Stimulated activated CD4-positive, alpha-beta T cell treated with anti-CD3 and anti-CD28 coated beads, Interleukin-1b, Interleukin-23, amount 100 ng/mL, for 1 hour (primary cell): ENCODE measurements at places on chromosomes 11 and 22.

- DNase-seq: no peak
Measured at GRCh38 chr11:32466279-32466915, 31.1 kb upstream of the WT1 start.

- DNase-seq: no peak
Measured at GRCh38 chr11:94997437-94997836, 23.9 kb downstream of the KDM4D start.

DNA sequence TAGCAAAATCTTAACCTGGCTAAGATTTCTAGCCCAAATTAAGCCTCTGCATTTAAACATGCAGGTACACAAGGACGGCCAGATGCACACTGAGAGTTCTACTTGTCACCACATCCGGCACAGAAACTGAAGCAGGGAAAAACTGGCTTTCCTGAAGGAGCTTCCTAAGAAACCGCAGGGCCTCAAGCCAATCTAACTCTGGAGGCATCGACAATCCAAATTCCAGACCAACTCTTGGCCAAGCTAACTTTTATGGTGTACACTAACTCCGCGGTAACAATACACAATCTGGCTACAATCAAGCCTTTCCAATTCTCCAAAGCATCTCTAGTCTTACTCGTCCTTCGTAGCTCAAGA is 1.2 kb downstream of the MSANTD2 start:
- no peak for DNase-seq

DNA sequence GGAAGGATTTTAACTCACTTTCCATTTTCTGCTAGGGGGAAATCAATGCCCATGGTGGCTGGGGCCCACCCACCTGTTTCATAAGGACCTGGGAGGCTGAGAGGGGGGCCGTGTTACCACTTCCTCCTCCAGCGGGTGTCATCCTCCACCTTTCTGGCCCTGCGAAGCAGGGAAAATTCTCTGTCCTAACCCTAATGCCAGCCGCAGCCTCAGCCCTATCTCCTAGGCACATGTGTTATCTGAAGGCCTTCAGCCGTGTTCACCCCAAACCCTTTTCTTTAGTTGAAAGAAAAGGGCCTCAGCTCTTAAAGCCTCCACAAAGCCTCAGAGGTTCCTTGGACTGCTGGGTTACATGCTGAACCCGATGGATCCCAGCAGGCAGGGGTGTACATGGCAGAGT is 55.4 kb upstream of the NECTIN1 start:
- no peak for DNase-seq

- no peak for DNase-seq
Measured at GRCh38 chr22:41009222-41009948, 58.2 kb downstream of the RBX1 start.

GRCh38 chr11:134879931-134880330 is 467.9 kb upstream of the B3GAT1 start:
- no peak for DNase-seq

DNA sequence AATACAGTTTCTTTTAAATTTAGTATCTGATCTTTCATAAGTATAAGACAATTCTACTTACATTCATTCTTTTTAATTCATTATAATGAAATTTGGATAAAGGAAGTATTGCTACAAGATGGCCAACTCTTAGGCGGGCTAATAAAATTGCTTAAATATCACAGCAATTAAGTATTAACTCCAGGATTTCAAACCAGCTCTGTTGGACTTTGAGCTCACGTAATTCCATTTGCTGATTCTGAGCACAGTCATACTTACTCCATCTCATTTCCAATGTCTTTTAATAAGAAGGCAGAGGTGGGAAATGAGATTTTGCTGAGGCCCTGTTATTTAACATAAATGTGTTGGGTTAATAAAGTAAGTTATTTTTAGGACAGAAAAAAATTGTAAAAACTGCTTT is 748.1 kb downstream of the KCNA4 start:
- no peak for DNase-seq

DNA sequence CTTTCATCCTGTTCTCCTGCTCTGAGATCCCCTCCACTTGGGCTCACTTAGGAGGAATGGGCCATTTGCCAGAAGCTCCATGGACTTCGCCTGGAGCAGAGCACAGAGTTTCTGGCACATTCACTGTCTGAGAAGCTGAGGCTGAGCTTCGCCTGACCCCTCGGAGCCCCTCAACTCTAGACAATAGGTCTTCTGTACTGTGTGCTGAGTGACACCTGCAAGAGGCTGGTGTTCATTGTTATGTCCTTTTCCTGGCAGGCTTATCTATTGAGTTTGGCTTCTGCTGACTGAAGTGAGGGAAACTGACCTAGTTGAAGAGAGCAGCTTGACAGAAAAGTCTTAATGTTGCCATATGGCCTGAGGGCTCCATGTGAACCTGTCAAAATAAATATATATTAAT is 124.3 kb downstream of the EHF start:
- no peak for DNase-seq

- DNase-seq: no peak
Measured at GRCh38 chr22:20428496-20429253, 8.9 kb downstream of the SCARF2 start.

DNA sequence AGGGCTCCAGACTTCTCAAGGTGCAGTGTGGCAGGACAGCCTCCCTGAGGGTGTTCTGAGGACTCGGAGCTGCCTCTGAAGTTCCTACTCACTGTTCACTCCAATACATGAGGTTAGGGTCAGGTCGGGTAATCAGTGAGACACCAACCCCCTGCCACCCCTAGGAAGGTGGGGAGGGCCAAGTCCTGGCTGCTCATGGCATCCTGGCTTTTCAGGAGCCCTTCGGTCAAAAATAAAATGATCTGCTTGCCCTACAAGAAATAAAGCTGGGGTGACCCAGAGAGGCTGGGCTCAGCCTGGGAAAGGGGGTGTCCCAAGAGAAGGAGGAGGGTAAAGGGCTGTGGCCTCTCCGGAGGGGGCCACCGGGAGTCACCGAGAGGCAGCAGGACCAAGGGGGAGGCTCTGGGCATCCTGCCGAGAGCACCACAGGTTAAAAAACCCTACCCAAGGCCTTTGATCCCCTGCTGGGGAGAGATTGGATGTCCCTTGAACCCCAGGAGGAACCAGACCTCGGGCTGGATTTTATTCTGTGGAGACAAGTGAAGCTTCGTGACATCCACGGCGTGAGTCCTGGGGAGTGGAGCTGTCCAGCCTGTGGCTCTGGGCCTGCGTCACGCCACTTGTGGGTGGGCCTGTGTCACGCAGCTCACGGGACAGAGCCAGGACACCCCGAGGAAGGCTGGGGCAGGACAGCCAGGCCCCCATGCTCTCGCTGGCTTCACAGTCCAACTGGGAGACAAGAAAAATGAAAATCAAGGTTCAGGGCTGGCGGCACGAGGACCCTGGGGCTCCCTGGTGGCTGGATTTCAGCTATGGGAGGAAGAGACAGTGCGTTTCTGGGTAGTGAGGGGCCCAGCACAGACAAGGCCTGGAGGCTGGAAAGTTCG is 102.2 kb upstream of the FGF3 start:
- DNase-seq: no peak

- no peak for DNase-seq
Measured at GRCh38 chr22:28910569-28911303, 27.4 kb downstream of the ZNRF3 start.

DNA sequence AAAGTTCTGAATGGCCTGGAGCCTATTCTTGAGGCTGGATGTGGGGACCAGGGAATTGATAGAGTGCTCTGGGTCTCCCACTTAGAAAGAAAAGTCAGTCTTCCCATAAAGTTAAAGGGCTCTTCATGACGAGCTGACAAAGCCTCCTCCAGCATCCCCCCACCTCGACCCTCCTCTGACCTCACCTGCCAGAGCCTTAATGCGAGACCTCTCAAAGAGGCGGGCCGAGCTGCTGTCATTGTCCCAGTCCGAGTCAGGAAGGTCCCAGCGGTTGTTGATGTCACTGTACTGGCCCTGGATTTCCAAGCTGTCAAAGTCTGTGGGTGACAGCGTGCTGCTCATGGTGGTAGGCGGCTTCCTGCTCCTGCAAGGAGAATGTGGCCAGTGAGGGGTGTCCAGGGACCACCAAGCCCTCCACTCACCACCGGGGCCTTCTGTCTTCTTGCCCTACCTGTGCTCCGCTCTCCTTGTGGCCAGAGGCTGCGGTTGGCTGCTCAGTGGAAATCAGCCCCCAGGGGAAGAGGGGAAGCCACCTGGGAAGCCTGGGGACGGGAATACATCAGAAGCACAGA is 8.0 kb downstream of the SPTBN2 start:
- no peak for DNase-seq

DNA sequence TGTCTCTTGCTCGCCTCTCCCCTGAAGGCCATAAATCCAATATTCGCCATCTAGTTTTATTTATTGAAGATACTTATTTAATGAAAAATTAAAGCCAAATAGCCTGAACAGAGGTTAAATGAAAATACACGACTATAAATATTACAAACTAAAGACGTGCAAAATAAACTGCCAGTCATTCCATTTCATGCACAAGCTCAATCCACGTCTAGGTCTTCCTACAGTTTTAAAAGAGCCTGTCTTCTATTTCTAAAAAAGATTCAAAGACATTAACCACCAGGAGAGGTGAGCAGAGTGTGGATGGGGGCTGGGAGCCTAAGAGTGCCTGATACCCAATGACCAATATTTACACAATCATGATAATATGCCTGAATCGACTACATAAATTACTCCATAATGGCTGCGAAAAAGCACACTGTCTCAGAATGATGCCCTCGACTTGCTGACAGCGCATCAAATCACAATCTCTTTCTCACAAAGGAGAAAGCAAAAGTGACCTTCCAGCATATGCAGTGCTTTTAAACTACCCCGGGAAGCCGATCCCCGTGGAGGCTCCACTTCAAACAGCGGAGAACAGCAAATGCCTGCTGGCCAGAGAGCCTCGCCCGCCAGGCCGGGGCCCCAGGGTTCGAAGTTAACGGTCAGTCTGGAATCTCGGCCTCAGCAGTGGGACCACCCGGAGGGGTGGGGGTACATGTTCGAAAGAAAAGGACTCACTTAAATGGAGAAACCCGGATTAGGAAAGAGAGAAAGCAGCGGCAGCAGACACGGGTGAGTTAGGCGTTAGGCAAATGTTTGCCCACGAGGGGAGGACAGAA is 1.7 kb downstream of the FCHSD2 start:
- no peak for DNase-seq

DNA sequence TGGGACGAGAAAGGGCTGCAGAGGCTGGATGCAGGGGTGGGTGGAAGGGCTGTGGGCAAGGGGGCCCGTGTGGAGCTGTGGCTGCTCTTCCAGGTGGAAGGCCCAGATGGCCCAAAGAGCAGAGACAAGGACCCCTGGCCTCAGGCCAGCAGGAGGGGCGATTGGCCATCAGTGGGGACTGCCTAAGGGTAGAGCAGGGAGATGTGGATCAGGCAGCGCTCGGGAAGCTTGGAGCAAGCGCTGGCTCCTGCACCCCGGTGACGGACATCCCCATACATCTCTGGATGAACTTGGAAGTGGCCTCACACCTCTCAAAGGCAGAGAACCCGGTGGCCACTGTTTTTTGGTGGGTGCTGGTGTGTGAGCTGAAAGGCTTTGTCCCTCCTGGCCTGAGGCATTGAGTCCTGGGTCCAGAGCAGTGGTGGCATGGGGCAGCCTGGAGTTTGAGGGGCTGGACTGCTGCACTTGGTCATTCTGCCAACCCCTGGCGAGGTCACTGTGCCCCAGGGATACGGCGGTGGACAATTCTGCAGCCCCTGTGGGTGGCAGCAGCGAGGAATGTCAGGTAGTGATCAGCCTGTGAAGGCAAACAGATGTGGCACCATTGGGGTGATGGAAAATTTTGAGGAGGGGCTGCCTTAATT is 5.9 kb downstream of the FRMD8 start:
- no peak for DNase-seq

DNA sequence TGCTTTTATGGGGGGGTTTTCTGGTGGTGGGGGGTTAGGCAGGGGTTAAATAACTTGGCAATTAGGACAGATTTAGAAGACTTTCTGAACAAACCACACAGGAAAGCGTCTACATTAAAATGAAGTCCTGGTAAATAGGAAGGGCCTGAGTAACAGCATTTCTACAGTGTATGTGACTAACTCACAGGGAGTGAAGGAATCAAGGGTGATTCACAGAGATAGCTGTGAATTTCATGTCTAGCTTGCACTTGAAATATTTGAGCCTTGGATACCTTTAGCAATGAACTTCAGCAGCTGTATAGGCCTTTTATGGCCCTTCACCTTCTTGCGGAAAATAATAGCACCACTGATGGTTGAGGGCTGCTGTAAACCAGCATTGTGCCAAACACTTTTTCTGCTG is 26.1 kb upstream of the LDHA start:
- DNase-seq: no peak

- DNase-seq: no peak
Measured at GRCh38 chr11:33861386-33861785, 30.5 kb downstream of the LMO2 start.

GRCh38 chr22:19533049-19533626 is 8.9 kb upstream of the CLDN5 start:
- no peak for DNase-seq

- DNase-seq: no peak
Measured at GRCh38 chr11:43984519-43985385, 42.3 kb downstream of the C11orf96 start.

GRCh38 chr11:104968856-104969776 is 742 bp upstream of the CASP4 start:
- DNase-seq: no peak

- DNase-seq: no peak
Measured at GRCh38 chr11:8371516-8371884, 107.8 kb upstream of the LMO1 start.

GRCh38 chr22:33561149-33561807 is 359.0 kb downstream of the LARGE1 start:
- no peak for DNase-seq

DNA sequence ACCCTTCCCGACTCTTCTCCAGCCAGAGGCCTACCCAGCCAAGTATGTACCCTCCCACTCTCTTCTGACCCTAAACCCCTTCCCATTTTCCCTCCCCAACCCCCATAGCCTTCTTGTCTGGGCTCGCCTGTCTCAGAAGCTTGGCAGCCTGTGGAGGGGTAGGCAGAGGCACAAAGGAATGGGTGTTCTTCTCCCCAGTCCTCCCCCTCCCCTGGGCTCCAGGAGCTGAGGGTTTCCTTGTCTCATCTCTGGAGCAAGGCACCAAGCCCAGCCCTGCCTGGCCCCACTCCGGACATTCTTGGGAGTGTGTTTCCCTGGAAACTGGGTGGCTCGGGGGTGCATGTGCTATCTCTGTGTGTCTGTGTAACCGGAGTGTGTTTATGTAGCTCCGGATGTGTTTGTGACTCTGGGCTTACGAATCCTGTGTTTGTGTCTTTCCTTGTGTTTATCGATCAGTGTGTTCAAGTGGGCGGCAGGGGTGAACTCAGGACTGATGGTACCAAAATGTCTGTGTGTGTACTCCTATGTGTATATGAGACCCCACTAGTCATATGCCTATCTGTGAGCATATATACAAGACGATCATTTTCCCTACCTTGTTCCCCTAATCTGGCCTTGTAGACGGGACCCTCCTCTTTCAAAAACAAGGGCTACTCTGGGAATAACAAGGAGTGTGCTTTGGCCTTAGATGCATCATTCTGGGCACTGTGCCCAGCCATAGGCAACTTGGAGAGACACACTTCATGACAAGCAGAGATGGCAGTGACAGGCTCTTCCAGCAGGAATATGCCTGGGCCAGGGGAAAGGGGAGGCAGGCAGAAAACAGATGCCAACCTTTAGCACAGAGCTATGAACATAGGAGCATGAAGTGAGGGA is 10.9 kb downstream of the PHLDB1 start:
- no peak for DNase-seq
